Right hindlimb (tissue), 1 donor: ENCODE measurements at places on chromosomes 13 and 19.
A peak's percentile ranks its signal among the peaks of the same experiment; 100 is the strongest.

DNA sequence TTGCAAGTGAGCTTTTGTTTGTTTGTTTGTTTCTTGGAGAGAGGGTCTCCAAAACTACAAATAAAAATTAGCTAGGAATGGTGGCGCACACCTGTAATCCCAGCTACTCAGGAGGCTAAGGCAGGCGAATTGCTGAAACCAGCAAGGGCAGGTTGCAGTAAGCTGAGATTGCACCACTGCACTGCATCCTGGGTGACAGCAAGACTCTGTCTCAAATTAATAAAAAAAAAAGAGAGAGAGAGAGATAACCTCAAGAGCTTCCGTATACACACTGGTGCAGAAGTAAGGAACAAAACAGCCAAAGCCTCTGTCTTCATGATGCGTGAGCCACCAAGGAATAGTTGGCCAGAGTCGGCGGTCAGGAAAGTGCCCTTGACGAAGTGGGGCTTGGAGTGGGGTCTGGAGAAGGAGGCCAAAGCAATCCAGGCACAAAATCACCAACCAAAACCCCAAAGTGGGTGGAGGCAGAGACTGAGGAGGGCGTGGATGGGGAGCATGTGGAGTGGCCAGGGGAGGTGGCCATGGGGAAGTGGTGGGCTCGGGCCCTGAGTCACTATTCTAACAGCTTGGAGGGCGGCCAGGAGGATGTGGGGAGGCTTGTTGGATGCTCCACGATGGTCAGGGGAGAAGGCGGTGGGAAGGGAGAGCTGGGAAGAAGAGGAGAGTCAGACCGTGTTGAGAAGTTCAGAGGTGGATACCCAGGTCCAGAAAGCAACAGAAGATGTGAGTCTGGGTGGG lies 21.2 kb upstream of the TOMM40 start:
- no peak for DNase-seq

DNA sequence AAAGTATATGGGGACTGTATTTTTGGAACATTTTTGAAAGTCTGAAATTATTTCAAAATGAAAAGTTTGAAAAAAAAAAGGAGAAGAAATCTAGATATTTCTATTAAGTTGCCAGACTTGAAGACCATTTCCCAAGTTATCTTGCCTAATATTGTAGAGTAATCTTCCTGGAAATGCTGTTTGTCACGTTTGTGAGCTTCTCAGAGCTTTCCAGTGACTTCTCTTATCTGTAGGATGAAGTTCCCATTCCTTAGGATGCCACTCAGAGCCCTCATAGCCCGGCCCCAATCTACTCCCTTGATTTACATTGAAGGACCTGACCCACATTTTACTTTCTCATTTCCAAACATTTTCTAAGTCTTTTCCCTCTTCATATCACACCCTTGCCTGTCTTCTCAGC lies 23.6 kb downstream of the CEACAM8 start:
- DNase-seq, result no peak

- no peak for DNase-seq
These were observed 1.2 kb downstream of the TNFRSF19 start for GRCh38 chr13:23571431-23571830.

DNA sequence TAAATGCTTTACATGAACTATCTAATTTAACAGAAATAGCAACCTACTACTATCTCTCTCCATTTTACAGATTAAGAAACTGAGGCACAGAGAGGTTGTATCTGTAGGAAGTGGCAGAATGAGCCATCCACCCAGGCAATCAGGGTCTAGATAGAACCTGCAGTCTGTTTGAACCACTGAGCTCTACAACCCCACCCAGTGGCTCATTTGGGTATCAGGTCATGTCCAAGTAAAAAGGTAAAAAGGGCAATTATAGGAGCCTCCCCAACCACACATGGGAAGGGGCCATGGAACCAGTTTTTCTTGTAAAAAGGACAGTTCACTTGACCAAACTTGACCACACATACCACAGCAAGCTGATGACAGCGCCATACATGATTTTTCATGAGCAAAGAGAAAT lies 92.9 kb upstream of the SGCG start:
- DNase-seq, result no peak

- DNase-seq, result no peak
These were observed 87.4 kb upstream of the UBL3 start for GRCh38 chr13:29937841-29938240.

DNA sequence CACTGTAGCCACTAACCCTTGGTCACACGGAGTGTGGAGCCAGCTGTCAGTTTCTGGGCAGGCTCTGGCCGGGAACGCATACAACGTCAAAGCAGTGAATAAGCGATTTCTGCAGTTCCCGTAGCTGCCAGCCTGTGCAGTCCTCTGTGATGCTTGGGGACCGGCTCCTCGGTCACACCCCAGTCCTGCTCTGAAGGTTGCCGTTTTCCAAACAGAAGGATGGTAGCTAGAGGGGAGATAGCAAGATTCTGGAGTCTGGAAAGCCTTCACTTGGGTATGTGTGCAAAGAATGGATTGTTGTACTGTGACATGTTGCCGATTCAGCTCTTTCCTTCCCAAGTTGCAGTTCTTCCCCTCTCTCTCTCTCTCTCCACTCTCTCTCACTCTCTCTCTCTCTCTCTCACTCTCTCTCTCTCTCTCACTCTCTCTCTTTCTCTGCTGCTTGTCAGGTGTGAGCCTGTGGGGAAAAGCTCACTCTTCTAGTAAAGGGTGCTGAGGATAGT lies 38.7 kb upstream of the C1QTNF9 start:
- peak; percentile 71 for DNase-seq

DNA sequence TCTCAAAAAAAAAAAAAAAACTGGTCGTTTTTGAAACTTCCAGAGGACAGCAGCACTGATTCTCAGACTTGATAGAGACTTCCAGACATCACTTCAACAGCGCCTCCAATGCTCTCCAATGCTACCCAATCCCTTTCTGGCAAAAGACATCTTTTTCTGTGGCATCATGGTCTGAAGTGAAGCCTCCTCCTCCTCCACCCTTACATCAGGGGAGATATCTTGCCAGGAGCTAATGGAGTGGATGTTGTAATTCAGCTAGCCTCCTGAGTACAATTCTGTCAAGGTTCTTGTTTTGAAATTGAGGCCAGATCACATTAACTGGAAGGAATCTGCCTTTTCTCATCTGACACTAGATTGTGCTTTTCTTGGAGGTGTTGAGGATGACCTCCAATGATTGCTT lies 24.2 kb downstream of the FXYD5 start:
- no peak for DNase-seq

- DNase-seq, result no peak
These were observed 464.1 kb downstream of the KLF5 start for GRCh38 chr13:73522937-73523336.

GRCh38 chr19:1132552-1133383 lies 29.0 kb downstream of the GPX4 start:
- DNase-seq, result no peak

GRCh38 chr19:41298348-41298964 lies 11.5 kb upstream of the CCDC97 start:
- DNase-seq, result peak; percentile 94

- DNase-seq, result no peak
These were observed 19.3 kb upstream of the DOCK9 start for GRCh38 chr13:98997011-98997730.

DNA sequence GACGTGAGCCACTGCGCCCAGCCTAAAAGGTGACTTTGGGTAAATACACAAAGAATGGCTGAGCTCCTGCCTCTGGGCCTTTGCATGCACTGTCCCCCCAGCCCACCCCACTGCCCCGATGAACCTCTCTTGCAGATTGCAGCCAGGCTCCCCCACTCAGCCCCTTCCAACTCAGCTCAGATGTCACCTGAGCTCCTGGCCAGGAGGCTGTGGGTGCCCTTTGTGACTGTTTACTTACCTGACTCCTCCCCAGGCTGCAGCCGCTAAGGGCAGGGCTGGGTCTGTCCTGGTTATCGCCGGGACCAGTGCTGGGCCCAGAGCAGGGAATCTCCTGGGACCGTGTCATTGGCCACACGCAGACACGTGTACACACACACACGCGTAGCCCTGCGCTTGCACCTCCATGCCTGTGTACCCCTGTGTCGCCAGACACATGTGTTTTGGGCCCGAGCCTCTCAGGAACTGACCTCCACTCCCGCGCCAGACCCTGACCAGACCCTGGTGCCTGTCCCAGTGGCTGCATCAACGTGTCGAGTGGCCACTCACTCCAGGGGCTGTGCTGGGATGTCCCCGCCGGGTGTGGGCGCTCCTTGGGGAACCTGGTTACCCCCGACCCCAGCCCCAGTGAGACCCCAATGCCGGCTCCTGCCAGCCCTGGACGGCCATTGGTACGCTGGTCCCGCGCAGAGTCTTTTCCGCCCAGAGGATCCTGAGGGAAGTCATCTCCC lies 18.7 kb downstream of the EFNA2 start:
- DNase-seq, result peak; percentile 16

GRCh38 chr13:80668452-80668851 lies 327.5 kb upstream of the SPRY2 start:
- DNase-seq, result no peak

DNA sequence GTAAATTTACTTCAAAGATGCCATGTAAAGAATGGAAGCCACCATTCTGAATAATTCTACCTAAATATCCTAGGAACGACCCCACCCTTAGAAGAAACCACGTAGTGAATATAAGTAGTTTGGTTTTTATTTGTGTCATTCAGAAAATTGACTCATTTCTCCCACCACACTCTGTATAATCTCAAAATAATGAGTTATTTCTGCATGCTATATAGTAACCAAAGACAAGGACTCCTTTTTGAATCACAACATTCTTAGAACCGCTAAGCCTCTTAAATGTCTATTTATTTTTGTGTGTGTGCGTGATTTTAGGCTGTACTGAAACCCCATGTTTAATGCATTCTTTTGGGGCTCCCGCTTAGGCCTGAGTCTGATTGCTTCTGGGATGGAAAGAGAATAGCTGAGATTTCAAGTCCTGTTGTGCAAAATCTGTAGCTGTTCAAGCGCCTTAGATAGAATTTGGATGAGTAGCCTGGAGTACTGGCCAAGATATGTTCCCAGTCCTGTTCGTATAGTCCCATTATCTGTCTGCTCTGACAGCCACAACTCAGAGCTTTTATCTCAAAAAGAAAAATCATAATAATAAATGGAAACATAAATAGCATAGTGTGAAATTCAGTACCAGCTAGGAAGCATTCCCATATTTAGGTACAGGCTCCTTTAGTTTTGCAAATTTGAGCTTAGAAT lies 532.4 kb upstream of the NBEA start:
- no peak for DNase-seq

GRCh38 chr13:35057858-35058257 lies 115.8 kb downstream of the NBEA start:
- no peak for DNase-seq

- no peak for DNase-seq
These were observed 15.3 kb downstream of the ARHGEF1 start for GRCh38 chr19:41898235-41898634.

GRCh38 chr13:98059276-98059675 lies 83.6 kb upstream of the FARP1 start:
- no peak for DNase-seq

DNA sequence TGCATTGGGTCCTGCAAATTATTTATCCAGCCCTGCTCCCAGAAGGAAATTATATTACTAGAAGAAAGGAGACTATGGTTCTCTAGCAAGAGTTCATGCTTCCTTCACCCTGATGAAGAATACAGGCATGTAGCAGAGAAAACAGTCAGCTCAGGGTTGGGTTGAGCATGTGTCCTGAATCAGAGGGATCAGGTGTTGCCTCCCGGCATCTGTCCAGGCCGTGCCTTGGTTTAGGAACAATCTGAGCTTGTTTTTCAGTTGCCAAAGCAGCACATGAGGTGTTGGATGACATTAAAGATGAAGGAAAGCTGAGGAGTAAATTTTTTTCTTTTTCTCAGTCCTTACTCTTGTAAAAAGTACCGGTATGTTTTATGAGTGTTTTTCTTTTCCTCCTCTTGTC lies 62.0 kb downstream of the KL start:
- peak; percentile 40 for DNase-seq

DNA sequence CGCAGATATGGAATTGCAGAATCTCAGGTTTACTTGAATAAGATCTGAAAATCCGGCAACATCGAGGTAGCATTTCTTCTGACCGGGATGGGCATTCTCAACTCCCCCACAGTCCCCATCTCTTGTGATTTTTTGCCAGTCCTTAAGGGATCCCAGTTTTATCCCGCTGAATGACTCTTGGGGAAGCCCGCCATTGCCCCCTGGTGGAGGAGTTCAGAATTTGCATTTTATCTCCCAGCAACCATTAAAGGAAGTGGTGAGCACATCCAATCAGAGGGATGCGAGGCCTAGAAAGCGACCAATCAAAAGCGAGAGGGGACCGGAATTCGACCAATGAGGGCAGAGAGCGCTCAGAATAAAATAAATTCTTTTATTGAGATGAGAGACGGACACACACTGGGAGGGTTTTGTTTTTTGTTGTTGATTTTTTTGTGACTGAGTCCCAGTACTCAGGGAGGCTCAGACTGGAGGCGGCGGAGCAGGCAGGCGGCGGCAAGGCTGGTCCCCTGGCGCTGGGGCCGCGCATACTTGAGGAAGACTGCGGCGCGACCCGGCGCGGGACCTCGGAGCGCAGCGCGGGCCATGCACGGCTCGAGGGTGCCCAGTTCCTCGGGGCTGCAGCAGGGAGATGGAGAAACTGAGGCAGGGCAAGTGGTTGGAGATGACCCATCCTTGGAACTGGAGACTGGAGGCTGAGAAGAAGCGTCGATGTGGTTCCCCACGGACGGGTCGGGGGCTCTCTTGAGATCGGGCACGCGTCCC lies 3.9 kb upstream of the TTC9B start:
- DNase-seq, result peak; percentile 83

GRCh38 chr13:42001580-42001979 lies 40.7 kb upstream of the VWA8 start:
- DNase-seq, result no peak

- no peak for DNase-seq
These were observed 12.1 kb downstream of the PPP6R1 start for GRCh38 chr19:55246462-55247451.

GRCh38 chr13:42883771-42884467 lies 102.5 kb downstream of the FAM216B start:
- DNase-seq, result peak; percentile 73

DNA sequence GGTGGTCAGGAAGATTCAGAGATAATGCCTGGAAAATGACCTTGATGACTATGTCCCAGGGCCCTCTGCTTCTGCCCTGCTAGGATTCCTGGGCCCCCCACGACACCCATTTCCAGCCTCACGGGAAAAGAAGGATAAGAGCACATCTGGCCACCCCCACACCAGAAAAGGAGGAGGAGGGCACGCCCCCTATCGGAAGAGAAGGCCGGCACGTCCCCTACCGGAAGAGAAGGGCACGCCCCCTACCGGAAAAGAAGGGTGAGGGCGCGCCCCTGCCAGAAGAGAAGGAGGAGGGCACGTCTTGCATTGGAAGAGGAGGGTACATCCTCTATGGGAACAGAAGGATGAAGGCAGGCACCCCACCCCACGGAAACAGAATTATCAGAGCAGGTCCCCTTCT lies 84.3 kb downstream of the IER2 start:
- no peak for DNase-seq
